ENCODE measurements at places on chromosomes 12 and 14.
A peak's percentile ranks its signal among the peaks of the same experiment; 100 is the strongest.

GRCh38 chr14:45970621-45971020, 681.0 kb downstream of the RPL10L start:
- no peak for DNase-seq

DNA sequence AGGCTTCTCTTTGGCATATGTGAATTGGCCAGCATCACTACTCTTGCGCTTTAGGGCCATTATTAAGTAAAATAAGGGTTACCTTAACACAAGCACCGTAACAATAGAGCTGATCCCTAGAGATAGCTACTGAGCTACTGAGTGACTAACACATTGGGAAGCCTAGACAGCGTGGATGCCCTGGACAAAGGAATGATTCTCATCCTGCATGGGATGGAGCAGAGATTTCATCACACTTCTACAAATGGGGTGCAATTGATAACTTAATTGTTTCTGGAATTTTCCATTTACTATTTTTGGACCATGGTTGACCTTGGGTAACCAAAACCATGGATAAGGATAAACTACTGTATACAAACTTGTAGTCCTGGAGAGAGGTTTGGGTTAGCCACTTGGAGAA, 57.1 kb downstream of the FBXO34 start:
- DNase-seq = no peak

DNA sequence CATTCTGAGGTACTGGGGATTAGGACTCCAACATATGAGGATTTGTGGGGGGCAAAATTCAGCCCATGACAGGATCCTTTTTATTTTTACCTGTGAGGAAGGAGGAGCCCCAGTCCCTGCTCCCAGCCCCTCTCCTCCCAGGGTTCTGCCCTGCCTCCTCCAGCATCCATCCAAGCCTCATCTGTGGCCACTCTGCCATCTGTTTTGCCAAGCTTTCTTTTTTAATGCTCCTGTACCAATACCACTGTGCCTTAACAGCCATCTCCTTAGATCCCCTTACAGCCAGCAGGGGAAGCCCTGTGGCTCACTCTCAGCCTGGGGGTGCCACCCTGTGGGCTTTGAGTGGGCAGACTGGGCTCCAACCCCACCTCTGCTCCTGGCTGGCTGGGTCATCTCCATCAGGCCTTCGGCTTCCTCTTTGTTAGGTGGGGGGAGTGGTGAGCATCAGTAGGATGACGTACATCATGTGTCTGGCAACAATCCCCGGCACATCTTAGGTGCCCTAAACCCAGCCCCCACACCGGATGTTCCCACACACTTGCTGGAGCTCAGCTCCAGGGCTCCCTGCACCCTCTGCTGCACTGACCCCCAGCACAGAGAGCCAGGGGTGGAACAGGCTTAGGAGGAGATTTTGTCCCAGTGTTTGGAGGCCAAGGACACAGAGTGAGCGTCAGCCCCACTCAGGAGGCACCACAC, 40.2 kb downstream of the CYP46A1 start:
- no peak for DNase-seq

DNA sequence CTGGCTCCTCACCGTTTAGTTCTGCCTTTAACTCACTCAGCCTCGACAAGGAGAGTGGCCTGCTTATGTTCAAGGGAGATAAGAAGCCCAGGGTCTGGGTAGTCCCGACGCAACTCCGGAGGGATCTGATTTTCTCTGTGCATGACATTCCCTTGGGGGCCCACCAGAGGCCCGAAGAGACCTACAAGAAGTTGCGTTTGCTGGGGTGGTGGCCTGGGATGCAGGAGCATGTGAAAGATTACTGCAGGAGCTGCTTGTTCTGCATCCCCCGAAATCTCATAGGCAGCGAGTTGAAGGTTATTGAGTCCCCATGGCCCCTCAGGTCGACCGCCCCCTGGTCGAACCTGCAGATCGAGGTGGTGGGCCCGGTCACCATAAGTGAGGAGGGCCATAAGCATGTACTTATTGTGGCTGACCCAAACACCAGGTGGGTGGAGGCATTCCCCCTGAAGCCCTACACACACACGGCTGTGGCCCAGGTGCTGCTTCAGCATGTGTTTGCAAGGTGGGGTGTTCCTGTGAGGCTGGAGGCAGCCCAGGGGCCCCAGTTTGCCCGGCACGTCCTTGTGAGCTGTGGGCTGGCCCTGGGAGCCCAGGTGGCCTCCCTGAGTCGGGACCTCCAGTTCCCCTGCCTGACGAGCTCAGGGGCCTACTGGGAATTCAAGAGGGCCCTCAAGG, 13.1 kb downstream of the CBLN3 start:
- no peak for DNase-seq

DNA sequence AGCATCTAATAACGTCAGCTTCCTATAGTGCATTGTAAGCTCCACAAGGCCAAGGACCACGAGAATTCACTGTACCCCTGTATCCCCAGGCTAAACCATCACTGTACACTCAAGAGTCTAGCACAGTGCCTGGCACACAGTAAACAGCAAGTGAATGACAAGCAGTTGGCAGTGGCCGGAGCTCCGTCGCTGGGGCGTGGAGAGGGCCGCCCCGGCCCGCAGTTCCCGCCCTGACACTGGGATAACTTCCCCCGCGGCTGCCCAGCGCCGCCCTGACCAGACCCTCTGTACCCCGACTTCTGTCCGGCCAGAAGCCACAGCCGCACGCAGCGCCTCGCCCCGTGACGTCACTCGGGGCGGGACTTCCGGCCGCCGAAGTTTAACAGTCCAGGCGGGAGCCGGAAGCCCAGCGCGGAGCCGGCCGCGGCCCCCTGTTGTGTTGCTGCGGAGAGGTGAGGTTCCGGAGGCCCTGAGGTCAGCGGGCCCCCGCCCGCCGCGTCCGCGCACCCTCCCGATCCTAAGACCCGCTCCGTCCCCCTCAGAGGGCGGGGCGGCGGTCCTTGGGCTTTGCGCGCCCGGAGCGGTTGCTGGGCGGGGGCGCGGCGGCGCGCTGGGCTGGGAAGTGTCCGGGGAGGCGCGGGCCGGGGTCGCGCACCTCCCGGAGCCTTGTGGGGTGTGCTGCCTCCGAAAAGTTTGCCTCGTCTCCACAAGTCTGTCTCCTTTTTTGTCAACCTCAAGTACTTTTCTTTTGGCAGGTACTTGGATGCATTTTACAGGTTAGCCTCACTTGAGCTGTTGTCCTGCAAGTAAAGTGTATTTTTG, at the start of gene NEDD1:
NEDD1 (plus strand) TSS at position 409 of the 822 bp plus-strand sequence. CDS start 2,503 bp downstream, outside the sequence.
- peak; percentile 72 for DNase-seq

DNA sequence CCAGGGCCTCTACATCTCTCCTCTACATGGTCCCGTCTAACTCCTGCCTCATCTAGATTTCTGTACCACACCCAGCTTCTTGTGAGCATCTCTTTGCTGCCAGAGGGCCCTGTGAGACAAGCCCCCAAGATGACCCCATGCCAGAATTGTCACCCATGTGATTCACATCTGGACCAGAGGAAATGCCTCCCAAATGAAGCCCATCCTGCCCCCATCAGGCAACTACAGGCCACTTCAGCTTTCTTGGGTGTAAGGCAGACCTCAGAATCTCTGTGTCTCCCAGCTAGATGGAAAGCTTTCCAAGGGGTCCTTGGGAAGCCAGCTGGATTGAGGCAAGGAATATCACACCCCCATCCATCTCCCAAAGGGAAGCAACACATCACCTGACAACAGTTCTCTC, 9.3 kb upstream of the OAS3 start:
- DNase-seq = no peak

DNA sequence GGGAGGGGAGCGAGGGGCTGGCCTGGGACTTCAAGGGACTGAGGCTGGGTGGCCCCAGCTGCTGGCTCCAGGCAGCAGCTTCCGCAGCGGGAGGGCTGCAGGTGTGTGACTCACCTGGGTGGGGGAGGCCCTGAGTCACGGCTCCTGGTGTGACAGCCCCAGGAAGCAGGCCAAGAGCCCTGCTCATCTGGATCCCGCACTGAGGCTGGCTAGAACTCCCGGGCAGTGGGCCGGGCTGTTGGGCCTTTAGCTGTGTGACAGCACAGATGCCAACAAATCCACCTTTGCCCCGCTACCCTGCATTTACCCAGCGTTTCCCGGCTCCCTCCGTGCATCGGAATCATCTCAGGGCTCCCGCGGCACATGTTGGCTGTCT, 180.0 kb upstream of the PRMT8 start:
- DNase-seq = no peak

GRCh38 chr14:60964904-60965303, 16.0 kb downstream of the TRMT5 start:
- no peak for DNase-seq

DNA sequence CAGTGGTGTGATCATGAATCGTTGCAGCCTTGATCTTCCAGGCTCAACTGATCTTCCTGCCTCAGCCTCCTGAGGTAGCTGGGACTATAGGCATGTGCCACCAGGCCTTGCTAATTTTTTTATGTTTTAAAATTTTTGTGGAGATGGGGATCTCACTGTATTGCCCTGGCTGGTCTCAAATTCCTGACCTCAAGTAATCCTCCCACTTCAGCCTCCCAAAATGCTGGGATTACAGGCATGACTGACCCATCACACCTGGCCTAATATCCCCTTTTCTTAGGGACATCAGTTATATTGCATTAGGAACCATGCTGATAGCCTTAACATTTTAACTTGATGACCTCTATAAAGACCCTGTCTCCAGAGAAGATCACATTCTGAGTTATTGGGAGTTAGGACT, 42.8 kb downstream of the RASSF3 start:
- no peak for DNase-seq

- no peak for DNase-seq
Measured at GRCh38 chr12:131060011-131060703, 106.5 kb downstream of the ADGRD1 start.

GRCh38 chr14:24309538-24310264, at the start of gene LTB4R2:
Gene LTB4R2, plus strand, starts transcription at chr14:24310140. Its CDS starts 525 bp downstream, at chr14:24310665.
- DNase-seq = no peak

GRCh38 chr12:107484230-107484629, 201.4 kb upstream of the PWP1 start:
- no peak for DNase-seq

DNA sequence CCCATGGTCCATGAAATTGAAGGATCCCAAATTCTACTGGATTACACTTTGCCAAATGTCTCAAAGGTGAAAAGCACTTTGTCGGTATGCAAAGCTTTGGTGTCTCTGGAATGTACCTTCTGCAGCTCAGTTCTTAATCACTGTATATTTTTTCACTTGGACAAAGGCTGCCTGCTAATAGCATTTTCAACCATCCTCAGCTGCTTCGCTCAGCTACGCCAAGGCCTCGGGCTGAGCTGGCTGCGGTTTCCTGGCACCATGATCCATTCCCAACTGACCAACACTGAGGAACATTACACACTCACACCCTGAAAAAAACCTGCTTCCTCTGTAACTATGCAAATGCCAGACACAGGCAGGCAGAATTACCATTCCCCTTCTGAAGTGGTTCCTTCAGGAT, 335.2 kb downstream of the DPF3 start:
- DNase-seq = no peak

DNA sequence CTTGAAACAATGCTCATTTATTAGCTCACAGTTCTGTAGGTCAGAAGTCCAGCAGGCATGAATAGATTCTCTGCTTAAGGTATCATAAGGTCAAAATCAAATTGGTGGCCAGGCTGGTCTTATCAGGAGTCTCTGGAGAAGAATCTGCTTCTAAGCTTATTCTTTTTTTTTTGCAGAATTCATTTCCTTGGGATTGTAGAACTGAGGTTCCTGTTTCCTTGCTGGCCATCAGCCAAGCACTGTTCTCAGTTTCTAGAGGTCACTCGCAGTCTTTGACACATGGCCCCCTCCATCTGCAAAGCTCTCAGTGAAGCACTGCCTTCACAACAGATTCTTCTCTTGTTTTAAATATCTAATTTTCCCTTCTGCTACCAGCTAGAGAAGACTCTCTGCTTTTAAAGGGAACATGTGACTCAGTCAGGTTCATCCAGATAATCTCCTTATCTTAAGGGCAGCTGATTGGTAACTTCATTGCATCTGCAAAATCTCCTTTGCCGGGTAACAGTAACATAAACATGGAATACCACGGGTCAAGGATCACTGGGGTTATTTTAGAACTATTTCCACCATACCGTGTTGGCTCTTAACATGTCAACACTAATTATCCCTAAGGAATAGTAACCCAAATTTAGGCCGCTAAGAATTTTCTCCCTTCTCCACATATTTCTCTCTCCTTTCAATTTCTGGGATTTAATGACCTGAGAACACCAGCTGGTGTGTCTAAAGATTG, 25.3 kb downstream of the RHOJ start:
- no peak for DNase-seq

- no peak for DNase-seq
Measured at GRCh38 chr12:124493809-124494750, 73.3 kb downstream of the NCOR2 start.

DNA sequence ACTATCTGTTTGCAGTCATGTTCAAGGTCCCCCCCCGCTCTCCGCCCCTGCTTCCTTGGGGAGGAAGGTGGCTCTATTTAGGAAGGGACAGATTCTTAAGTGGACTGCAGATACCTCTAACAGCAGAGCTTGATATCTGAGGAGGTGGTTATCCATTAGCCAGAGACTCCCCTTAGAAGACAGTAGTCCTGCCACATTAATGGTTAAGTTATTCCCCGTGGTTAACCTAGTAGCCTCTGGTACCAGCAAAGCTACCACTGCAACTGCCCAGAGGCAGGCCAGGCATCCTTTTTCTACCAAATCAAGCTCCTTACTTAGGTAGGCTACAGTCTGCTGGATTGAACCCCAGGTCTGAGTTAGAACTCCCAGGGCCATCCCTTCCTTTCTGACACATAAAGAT, 162.1 kb upstream of the AVPR1A start:
- DNase-seq = no peak

- DNase-seq = peak; percentile 81
Measured at GRCh38 chr12:1594261-1595025, at the start of gene FBXL14. Gene FBXL14, minus strand, starts transcription at chr12:1594581. Its CDS starts 515 bp downstream, at chr12:1594066.

GRCh38 chr12:124242529-124243065, 52.3 kb upstream of the RFLNA start:
- DNase-seq = no peak

GRCh38 chr12:78375461-78375860, 489.1 kb upstream of the SYT1 start:
- no peak for DNase-seq

GRCh38 chr14:72776701-72777261, 117.1 kb downstream of the DPF3 start:
- DNase-seq = no peak

GRCh38 chr14:23579739-23580138, 1.1 kb upstream of the JPH4 start:
- no peak for DNase-seq

- no peak for DNase-seq
Measured at GRCh38 chr14:75222208-75222701, 45.8 kb upstream of the TMED10 start.

DNA sequence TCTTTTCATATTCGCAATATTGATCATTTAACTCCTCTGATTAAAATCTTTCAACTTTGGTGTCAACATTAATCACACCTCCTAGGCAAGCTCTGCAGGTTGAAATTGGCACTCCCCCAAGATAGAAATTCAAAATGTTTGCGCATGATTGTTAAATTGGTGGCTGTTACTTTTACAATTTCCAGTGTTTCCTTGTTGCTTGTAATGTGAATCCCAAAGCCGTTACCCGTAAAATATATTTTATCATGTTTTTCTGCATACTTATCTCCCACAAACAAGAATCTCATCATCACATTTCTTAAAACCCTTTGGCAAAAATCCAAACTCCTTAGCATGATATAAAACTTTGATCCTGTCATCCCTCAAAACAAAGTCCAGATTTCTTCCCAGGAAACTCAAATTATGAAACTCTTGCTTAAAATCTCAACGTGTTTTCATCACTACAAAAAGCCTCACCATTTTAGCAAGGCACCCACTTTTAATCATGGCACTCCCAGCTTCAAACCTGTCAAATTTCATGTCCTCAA, 14.7 kb downstream of the RTL1 start:
- no peak for DNase-seq

GRCh38 chr12:124774462-124775167, 89.0 kb downstream of the SCARB1 start:
- no peak for DNase-seq
